ENCODE measurements at places on chromosomes 5 and 9.

GRCh38 chr9:95496687-95497086 lies 20.1 kb downstream of the PTCH1 start:
- no peak for DNase-seq

DNA sequence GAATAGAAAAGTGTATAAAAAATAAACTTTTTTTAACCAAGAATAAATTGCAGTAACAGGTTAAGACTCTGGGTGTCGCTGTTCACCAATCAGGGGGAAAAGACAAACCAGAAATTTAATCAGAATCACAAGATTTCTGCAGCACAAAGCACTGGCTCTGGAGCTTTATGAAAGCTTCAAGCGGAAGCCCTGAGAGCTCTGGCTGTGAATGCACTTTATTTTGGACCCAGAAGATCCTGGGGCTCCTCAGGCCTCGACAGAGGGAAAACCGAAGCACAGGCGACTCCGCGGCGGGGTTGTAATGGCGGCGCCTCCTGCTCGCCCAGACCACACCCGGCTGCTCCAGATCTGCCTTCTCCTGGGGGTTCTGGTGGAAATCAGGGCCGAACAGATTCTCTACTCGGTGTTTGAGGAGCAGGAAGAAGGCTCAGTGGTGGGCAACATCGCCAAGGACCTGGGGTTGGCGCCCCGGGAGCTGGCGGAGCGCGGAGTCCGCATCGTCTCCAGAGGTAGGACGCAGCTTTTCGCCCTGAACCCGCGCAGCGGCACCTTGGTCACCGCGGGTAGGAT lies at the start of gene PCDHGA4:
Gene PCDHGA4 (plus strand): TSS at position 122 of the 570 bp plus-strand sequence. CDS start 87 bp downstream, at position 209.
- no peak for DNase-seq

DNA sequence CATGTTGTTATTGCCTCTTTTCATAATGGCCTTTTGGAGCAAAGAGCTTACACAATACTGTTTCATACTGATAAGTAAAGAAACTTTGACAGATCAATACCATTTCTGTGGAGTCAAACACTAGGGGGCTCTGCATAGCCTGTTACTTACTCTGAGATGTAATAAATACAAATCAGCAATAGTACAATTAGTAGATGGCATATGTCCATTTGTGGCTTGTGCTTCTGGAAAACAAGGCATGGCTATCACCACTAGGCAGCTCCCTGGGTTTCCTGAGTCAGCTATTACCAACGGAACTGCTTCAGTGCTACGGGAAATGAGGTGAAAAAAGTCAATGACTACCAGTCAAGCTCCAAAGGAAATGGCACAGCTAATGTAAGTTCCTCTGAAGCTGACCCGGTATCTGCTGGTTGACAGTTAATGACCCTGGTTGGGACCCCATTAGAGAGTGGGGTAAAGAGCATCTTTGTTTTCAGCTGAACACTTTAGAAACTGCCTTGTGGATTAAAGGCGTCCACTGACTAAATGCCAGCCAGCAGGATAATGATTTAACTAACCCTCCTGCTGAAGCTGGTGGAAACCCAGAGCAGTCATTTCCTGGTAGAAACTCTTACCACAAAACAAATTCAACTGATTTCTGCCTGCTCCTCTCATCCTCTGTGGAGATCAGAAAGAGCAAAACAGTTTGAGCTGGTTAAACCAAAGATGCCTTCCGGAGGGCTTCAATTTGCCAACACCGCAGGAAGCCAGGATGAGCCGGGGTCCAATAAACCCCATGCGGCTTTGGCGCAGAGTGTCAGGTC lies 69.0 kb upstream of the FAM169A start:
- DNase-seq = peak; percentile 66

- DNase-seq = no peak
Observed at GRCh38 chr5:35345222-35345621, 114.9 kb upstream of the PRLR start.

DNA sequence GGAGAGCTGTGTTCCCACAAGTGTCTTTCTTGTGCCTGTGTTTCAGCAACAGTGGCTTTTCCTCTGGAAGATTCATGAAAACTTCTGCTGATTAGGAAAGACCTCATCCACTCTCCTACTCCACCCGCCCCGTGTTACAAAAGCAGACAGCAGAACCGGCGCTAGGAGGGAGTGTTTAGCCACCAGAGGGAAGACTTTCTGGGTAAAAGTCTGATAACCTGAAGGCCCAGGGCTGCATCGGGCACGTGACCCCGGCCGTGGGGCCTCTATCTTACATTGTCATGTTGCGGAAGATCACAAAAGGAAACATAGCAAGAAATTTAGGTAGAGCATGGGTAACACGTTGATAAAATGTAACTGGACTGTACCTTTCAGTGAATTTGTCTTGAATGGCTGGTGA lies 32.0 kb upstream of the DMRT2 start:
- DNase-seq = peak; percentile 50

DNA sequence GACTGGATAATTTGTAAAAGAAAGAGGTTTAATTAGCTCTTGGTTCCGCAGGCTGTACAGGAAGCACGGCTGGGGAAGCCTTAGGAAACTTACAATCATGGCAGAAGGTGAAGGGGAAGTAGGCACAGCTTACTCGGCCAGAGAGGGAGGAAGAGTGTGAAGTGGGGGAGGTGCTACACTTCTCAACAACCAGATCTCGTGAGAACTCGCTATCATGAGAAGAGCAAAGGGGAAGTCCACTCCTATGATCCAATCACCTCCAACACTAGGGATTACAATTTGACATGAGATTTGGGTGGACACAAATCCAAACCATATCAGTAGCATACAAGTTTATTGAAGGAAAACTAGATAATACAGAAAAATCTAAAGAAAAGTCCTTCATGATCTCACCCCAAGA lies 39.9 kb downstream of the NEURL1B start:
- no peak for DNase-seq

GRCh38 chr5:155056644-155057269 lies 43.2 kb downstream of the KIF4B start:
- DNase-seq = no peak

- no peak for DNase-seq
Observed at GRCh38 chr9:129946246-129946995, 96.6 kb downstream of the FNBP1 start.

GRCh38 chr5:92313385-92313784 lies 930.3 kb upstream of the ARRDC3 start:
- no peak for DNase-seq

GRCh38 chr5:119313658-119314605 lies 41.9 kb upstream of the TNFAIP8 start:
- DNase-seq = no peak

GRCh38 chr5:18370531-18370930 lies 736.3 kb downstream of the TAF11L14 start:
- no peak for DNase-seq

GRCh38 chr9:128707446-128707845 lies 5.1 kb downstream of the PKN3 start:
- DNase-seq = no peak

GRCh38 chr9:72884508-72884907 lies 68.3 kb downstream of the ALDH1A1 start:
- DNase-seq = no peak

GRCh38 chr5:93164690-93165089 lies 416.3 kb downstream of the NR2F1-AS1 start:
- peak; percentile 75 for DNase-seq
